ENCODE measurements at places on chromosomes 2 and 18.

DNA sequence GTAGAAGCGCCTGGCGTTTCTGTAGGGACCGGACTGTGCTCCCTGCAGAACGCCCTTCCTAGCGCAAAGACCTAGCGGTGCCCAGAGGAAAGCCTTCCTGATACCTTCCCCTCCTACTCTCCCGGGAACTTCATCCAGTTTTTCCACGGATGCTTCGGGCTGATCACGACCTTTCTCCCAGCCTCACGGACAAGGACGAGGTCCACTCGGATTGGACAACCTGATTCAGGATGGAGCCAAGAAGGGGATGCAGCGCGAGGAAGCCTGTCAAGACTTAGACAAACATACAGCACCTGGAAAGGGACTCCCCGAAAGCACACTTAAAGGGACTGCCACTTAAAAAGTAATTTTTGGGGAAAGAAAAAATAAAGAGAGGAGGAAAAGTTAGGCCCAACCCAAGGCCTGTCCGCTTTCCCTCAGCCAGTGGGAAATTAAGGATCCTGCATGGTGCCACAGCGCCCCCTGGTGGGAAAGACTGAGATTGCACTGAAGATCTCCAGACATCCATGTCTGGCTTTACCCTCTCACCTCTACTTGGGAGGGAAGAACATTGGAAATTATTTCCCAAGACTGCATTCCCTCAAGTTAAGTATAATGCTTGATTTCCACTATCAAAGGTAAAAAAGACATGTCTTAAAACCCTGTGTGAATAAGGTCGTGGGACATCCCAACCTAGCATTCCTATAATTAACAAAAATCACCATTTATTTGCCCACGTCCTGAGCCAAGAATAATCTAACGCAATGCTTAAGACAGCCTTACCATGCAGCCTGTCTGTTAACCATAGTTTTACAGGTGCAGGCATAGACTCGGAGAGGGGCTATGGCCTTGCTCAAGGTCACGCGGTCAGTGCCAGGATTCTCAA is 13.4 kb upstream of the COPS8 start:
- peak; percentile 13 for DNase-seq

- no peak for DNase-seq
Measured at GRCh38 chr2:118643294-118643693, 204.2 kb downstream of the EN1 start.

DNA sequence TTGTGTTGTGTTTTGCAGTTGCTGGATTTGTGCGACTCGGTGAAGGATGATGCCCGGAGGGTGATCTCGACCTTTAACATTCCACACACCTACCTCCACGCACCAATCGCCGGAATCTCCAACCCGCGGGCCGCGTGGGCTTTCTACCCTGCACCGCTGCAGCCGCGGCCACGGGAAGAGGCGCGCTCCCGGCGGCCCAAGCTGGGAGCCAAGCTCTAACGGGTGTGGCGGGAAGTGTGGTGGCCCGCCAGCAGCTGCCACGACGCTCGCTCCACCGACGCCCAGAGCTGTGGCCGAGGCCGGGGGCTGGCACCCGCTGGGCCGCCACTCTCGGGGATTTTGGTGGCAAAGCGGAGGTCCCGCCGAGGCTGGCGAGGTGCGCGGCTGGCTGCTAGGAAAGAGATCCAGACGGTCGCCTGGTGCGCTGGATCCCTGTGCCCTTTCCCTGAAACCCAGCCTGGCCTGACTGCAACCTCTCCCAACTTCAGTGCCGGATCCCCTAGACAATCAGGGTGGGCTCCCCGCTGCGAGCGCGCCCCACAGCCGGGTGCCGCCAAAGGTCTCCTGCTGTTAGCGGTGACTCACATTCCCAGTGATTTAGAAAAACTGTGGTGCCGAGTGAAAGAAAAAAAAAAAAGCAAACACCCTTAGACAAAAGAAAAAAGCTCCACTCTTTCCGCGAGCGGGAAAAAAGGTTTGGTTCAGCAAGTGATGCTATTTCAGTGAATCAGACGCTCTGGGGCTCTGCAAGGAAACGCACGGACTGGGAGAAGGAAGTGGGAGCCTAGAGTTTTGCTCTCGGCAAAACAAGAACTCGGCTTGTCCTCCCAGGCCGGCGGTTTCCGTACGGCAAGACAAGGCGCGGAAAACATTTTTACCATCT is 2.9 kb upstream of the BCL2L11 start:
- DNase-seq: peak; percentile 71

- no peak for DNase-seq
Measured at GRCh38 chr2:11665510-11666362, 4.3 kb downstream of the NTSR2 start.

- no peak for DNase-seq
Measured at GRCh38 chr2:42693688-42694479, 70.1 kb downstream of the OXER1 start.

- no peak for DNase-seq
Measured at GRCh38 chr2:49069829-49070228, 84.5 kb downstream of the FSHR start.

- DNase-seq: no peak
Measured at GRCh38 chr2:227079726-227080125, 84.3 kb downstream of the COL4A4 start.

DNA sequence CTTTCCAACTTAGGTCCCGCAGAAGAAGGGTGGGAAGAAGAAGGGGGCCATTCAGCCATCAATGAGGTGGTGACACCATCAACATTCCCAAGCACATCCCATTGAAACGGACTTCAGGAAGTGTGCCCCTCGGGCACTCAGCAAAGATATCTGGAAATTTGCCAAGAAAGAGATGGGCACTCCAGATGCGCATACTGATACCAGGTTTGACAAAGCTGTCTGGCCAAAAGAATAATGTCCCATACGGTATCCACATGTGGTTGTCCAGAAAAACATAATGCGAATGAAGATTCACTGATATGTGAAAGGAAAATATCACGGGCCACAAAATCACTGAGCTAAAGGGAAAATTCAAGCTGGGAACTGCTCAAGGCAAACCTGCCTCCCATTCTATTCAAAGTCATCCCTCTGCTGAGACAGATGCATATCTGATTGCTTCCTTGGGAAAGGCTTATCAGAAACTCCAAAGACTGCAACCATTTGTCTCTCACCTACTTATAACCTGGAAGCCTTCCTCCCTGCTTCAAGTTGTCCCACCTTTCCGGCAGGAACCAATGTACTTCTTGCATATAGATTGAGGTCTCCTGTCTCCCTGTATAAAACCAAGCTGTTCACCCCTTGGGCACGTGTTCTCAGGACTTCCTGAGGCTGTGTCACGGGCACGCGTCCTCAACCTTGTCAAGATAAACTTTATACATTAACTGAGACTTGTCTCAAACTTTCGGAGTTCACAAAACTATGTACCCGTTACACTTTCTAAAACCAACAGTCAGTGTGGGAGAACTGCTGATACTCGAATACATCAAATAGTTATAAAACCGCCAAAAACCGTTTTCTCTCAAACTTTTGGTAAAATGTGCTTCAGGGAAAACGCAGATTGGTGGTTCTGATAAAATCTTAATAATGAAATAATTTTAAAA is 1.3 kb upstream of the PDK1 start:
- no peak for DNase-seq

DNA sequence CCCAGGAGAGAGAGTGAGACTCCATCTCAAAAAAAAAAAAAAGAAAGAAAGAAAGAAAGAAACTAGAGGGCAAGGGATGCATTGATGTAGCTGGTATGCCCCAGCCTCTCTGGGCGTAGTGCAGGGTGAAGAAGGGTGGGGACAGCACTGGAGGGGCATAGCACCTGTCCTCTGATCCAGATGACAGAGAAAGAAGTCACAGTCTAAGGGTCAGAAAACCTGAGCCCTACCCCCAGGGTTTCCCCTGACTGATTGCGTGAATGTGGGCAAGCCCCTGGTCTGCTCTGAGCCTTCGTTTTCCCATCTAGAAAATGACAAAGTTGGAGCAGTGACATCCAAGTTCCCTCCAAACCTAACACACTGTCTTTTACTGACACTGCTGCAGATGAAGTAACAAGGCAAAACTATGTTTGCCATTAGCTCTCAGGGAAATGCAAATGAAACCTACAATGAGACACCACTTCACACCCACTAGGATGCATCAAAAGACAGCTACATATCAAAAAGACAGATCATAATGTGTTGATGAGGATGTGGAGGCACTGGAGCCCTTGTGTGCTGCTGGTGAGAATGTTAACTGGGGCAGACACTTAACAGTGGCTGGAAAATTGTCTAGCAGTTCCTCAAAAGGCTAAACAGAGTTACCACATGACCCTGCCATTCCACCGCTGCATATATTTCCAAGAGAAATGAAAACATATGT is 19.5 kb upstream of the YWHAQ start:
- DNase-seq: no peak

- DNase-seq: no peak
Measured at GRCh38 chr2:134758633-134759032, 39.8 kb upstream of the TMEM163 start.

- DNase-seq: no peak
Measured at GRCh38 chr2:222733846-222734702, 62.6 kb downstream of the MOGAT1 start.

DNA sequence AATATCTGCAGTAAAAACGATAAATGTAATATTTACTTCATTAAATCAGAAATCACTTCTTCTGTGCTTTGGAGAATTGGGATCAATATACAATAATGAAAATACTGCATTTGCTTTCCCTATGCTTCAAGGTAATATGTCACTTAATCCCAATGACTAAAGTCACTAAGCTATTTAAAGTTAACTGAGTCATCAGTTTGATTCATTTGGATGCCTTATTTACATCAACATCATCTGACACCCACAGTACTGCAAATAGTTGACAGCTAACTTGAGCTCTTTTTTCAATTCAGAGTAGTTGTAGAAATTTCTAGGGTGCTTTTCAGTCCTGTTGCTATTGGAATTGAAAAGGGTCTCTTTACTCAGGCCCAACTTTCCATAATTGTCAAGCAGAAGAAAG is 776.9 kb upstream of the FSHR start:
- DNase-seq: no peak

- no peak for DNase-seq
Measured at GRCh38 chr2:9052821-9053533, 49.5 kb upstream of the MBOAT2 start.

DNA sequence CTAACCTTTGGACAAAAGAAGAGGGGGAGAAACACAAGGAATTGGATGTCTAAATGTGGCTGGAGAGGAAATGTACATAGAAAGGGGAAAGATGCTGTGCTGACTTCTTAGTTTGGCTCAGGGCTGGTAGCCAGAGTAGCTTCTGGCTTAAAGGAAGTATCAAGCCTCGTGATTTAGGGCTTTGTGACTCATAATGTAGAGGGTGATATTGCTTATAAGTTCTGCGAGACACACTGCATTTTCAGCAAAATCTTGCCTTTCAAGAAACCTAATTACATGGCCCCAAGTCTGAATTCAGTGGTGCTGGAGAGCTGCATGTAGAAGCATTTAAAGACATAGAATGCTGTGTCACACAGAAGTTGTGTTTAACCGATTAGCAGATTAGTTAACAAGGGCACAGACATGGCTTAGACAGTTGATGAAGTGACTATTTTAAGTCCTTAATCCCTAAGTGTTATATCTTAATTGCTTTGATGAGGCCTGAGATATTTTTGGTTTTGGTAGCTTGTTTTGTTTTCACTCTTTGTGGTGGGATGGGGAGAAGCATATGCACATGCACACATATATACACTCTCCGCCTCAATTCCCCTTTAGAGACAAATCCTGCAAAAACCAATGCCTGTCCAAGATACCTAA is 66.4 kb downstream of the EPAS1 start:
- DNase-seq: no peak

DNA sequence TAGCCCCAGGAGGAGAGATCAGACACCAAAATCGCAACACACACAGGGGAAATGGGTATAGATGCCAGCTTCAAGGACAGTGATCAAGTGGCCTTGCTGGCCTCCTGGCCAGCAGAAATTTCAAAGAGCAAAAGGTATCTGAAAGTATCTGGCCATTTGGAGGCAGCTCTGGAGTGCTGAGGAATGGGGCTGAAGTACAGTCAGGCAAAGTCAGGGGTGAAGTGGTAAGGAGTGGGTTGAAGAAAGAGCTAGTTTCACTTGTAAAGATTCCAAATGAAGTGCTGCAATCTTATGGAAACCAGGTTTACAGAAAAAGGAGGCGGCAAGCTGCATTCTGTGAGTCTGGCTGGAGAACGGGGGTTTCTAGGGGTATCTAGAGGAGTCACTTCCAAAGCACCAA is 19.2 kb upstream of the PCBP1 start:
- DNase-seq: no peak
